ENCODE measurements at places on chromosomes 2 and 18.

- no peak for DNase-seq
Measured at GRCh38 chr2:223047260-223047761, 4.7 kb upstream of the KCNE4 start.

- DNase-seq: no peak
Measured at GRCh38 chr18:22971038-22971437, 37.9 kb downstream of the RBBP8 start.

GRCh38 chr2:45445037-45445436 lies 166.0 kb downstream of the SRBD1 start:
- DNase-seq: no peak

GRCh38 chr2:43748333-43748732 lies 25.5 kb upstream of the DYNC2LI1 start:
- DNase-seq: no peak

- no peak for DNase-seq
Measured at GRCh38 chr2:189350540-189351209, 90.6 kb upstream of the WDR75 start.

DNA sequence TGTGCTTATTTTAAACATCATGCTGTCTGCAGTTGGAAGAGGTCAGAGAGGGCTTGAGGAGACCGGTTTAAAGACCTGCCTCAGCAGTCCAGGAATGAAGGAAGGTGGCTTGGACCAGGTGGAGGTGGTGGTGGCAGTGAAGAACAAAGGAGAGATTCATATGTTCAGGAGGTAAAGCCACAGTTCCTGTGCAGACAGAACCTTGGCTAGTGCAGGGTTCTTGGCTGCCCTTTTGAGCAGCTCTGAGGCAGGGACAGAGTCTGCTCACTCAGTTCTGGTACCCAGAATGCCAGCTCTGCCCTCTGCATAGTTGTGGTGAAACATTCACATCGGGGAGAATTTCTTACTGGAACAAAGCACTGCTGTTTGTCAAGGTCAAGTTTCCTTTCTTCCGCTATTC lies 669.7 kb upstream of the HS6ST1 start:
- no peak for DNase-seq

DNA sequence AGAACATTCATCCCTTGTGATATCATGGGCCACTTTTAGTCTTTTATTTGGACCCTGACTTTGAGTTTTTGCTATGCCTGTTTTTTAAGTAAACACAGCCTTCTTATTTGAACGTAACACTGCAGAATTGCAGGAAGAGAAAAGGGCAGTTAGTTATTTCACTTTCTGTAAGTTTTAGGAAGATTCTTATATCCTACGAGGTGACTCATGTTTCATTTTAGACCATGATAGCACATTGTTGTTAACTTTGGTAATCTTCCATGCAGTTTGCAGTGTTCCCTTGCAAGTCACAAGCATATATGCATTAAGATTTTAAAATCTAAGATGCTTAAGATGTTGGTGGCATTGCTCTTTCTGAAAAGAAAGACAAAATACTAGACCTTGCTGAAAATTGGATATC lies 128.6 kb upstream of the EPC2 start:
- no peak for DNase-seq

GRCh38 chr2:179843541-179843940 lies 17.9 kb downstream of the ZNF385B start:
- no peak for DNase-seq

DNA sequence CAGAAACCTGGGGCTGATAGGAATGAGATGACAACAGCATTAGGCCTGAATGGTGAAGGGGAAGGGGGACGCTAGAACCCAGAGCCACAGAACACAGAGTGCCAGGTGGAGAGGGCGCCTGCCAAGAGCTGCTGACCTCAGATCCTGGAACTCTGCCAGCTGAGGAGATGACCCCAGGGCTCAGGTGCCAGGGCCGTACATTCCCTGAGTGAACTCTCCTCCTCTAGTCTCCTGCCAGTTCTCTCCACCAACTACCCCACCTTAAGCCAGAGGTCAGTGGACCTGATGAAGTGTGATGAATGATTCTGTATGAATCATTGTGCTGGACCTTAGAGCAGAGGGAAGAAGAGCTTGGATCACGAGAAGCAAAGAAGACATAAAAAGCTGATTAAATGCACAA lies 1582.2 kb upstream of the ACVR2A start:
- DNase-seq: no peak

- no peak for DNase-seq
Measured at GRCh38 chr18:45163871-45164270, 451.4 kb upstream of the SLC14A2 start.

GRCh38 chr2:46123013-46123412 lies 174.2 kb upstream of the EPAS1 start:
- DNase-seq: no peak

DNA sequence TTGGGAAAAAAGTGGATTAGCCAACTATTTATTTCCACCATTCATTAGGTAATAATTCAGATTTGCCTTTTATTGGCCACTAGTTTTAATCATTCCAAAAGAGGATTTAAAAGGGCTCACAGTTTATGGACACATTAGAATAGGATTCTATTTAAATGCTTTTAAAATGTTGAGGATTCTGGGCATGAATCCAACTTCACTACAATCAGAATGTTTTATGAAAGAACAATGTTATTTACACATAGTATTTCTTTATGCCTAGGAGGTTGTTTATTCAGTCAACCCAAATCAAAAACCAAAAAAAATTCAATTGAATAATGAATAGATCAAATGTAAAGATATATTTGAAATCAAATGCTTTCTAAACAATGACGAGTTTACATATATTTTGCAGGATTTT lies 232.2 kb downstream of the GULP1 start:
- DNase-seq: no peak

DNA sequence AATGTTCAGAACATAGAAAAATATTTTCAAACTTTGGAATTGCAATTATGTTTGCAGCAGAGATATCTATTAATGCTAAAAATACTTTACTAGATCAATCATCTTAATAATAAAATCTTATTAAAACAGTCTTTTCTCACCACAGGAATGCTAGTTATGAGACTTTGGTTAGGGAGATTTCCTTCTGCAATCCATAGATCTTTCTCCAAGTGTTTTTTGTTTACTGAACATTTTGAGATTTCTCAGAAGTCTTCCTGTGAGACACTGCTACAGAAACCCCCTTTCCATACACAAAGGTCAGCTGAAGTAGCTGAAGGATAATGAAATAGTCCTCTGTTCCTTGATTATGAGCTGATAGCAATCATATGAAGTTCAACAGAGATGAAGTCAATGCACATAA lies 59.4 kb upstream of the RAPH1 start:
- no peak for DNase-seq

- DNase-seq: no peak
Measured at GRCh38 chr2:63424329-63425078, 163.8 kb downstream of the WDPCP start.

- DNase-seq: no peak
Measured at GRCh38 chr2:217147818-217148217, 288.0 kb upstream of the TNP1 start.

- DNase-seq: no peak
Measured at GRCh38 chr2:157056200-157056676, 201.3 kb upstream of the GALNT5 start.

DNA sequence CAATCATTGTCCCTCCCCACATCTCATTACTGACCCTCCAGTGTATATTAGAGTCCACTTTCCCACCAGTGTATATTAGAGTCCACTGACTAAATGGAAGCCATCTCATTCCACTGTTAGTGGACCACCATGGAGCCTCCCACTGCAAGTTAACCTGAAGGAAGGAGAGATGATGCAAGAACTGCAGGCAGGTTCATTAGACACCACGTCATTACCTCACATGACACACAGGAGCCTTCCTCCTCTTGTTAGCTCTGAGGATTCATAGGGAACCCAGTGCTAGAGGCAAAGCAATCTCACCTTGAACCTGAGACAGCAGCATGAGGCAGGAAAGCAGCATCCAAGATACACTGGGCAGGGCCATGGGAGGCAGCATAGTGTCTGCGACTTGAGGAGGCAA lies 523 bp downstream of the REG3A start:
- no peak for DNase-seq

- DNase-seq: no peak
Measured at GRCh38 chr2:57100436-57100835, 916.6 kb downstream of the CCDC85A start.

GRCh38 chr2:161915121-161915520 lies 158.9 kb downstream of the DPP4 start:
- no peak for DNase-seq

DNA sequence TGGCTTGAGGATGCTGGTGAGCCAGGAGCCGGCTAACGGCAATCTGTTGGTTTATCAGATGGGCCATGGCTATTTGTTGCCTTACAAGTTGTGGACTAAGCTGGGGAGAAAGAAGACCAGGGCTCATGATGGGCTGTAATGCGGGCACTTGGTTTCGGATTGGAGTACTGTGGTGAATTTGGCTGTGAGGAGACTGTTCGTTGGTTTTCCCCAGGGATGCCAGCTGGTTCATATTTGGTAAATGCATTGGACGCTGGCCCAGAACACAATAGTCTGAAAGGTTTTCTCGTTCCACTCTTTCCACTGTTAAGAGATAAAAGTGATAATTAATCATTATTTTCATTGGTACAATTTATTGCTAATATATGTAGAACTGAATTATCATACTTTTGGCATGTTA lies 108.9 kb downstream of the SATB2 start:
- DNase-seq: no peak

DNA sequence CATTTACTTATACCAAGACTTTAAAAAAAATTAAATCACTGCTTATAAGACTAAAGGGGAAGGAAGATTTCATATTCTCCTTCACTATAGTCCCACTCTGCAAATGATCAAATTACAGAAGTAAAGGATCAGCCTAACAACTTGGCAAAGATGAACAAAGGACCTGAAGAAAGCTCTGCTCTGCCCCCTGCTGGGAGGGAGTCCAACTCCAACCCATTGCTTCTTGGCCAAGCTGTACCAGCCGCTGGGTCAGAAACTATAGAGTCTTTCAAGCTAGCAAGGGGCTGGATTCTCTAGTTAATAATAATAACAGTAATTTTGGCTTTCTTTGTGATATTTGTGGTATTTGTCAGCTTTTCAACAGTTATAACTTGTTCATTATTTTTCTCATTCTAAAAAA lies 927.0 kb upstream of the CRIM1 start:
- no peak for DNase-seq

DNA sequence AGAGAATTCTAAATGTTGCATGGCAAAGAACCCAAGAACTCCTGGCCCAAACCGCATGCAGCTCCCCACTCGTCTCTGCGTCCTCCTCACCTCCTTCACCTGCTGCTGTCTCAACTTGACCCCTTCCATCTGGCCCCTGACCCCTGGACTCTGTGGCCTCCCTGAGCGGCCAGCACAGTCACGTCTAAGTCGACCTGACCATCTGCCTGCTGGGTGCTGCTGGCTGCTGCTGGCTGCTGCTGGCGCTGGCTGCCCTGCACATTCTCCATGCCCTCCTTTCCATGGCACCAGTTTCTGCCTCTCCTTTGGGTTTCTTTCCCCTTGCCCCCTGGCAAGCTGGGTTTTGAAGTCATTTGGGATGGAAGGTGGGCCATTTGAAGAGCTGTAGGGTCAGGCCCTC lies 30.1 kb upstream of the ASB1 start:
- DNase-seq: no peak

DNA sequence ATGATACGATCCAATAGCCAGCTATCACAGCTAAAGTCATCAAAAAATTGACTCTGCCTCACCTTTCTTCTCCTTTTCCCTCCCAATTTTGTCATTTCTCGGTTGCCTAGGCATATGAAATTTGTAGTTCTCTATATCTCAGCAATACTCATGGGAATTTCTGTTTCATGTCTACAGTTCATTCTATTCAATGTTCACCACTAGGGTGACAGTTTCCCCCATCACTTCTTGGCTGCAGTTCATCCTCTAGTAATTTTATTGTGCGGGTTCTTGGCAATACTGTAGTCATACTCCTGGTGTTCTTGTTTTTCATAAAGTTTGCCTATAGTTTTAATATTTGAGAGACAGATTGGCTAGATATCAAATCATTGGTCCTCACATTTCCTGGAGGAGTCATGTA lies 872.2 kb upstream of the ID2 start:
- DNase-seq: no peak

DNA sequence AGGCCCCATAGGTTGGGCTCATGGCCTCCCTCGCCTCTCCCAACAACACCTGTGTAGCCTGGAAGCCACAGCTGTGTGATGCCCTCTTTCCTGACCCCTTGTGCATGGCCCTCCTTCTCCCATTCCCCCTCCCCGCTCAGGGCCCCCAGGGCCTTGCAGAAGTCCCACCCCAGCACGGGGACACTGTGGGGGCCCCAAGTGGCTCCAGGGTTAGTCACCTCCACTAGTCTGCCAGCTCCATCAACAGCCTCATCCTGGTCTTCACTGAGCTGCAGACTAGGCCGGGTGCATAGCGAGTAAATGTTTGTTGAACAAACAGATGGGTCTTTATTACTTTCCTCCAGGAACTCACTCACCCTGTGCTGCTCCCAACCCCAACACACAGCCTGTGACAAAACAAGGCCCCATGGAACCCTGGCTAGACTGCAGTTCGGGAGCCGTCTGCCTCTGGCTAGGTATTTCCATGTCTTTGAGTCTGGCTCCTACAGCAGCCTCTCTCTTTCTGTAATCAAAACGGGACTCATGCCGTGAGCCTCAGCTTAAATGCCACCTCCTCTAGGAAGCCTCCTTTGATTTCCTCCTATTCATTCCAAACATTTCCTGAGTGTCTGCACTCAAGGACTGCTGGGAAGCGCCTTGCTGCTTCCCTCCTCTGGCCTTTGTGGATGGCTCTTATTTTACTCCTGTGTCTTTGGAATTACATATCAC lies 109.9 kb upstream of the ID2 start:
- DNase-seq: no peak

DNA sequence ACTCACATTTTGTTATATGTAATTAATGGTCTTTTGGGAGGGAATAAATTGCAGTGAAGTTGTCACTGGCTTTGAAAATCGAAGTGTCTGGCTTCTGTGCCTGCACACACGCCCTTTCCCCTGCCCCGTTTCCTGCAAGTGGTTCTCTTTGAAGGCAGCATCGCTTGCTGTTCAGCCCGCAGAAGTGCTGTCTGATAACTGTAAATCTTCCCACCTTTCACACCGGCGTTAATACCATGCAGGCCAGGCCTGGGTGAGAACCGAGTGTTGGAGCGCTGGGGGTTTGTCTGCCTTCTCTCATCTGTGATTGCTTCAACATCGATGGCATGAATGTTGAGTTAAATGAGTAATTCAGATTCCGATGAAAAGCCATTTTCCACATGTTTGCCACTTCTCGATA lies 37.9 kb upstream of the RPL31 start:
- peak; percentile 22 for DNase-seq

GRCh38 chr2:11621410-11621809 lies 48.6 kb downstream of the NTSR2 start:
- DNase-seq: no peak

DNA sequence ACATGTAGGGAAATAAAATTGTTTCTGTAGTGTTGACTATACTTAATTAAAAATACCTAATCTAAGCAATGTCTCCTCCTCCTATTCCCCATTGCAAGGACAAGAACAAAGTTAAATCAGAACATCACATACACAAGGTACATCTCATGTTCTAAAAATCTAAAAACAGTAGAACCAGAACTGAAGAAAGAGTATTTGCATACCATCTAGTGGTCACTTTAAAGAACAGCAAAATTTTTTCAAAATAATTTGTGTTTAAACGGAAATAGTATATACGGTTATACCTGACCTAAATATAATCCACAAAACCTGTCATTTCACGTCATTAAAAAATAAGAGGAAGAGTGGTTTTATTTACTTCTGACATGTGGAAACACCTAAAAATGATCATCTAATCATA lies 294.3 kb upstream of the KCNH7 start:
- DNase-seq: no peak

All from activated T-cell treated with anti-CD3 and anti-CD28 coated beads, Interleukin-2, amount 50 U/mL, for 1 hour (primary cell).